ENCODE measurements at places on chromosomes 11 and 22.

DNA sequence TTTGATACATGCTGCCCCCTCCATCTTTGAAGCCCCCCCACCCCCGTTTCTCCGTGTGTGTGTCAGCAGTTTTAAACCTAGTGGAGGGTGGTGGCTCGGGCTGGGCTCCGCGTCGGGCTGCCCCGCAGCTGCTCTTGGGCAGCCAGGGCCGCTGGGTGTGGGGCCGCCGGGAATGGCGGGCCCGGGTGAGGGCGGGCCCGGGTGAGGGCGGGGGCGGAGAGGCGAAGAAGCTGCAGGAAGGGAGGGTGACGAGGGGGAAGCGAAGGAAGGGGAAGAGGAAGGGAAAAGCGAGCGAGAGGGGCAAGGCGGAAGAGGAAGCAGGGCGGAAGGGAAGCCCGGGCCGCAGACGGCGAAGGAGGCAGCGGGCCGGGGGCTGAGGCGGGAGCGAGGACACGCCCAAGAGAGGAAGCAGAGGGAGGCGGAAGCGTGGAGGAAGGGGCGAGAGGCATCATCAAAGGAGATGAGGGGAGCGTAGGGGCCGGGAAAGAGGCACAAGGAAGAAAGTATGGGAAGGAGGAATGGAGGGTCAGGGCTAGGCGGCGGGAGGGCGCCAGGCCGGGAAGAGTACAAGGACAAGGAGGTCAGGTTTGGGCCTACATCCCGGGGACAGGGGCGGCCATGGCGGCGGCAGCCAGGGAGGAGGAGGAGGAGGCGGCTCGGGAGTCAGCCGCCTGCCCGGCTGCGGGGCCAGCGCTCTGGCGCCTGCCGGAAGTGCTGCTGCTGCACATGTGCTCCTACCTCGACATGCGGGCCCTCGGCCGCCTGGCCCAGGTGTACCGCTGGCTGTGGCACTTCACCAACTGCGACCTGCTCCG, 82.4 kb downstream of the BCR start:
- no peak for DNase-seq

DNA sequence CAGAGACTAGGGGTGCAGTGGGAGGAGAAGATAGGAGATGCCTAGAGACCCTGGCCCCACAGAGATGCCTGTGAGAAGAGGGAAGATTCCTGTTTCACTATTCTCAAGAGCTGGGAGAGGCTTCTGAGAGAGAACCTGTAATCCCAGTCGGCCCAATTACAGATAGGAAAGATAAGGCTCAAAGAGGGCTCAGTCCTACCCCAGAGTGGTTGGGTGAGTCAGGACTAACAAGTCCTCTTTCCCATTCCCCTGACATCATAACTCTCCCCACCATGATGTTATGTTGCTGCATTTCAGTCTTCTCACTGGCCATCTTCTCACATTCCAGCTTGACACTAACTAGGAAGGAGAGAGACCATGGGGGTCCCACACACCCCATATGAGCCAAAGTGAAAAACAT, 17.9 kb downstream of the ARHGEF12 start:
- DNase-seq = no peak

DNA sequence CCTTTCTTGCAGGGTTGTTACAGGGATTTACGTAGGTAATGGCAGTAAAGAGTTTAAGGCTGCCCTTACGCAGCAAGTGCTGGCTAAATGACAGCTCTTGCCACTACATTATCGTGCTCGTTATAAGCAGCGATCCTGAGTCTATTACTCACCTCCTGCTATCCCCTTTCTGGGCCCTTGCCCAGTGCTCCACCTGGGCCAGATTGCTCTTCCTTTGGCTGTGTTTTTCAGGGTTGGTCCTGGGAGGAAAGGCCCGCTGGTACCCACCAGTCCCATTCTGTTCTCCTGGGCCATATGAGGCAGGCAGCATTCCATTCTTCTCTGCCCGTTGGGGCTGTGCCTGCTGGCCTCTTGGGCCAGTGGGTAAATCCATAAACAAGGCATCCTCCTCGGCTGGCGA, 87.5 kb downstream of the C11orf58 start:
- DNase-seq = no peak

GRCh38 chr22:22037740-22038139, 55.2 kb upstream of the TOP3B start:
- DNase-seq = no peak

DNA sequence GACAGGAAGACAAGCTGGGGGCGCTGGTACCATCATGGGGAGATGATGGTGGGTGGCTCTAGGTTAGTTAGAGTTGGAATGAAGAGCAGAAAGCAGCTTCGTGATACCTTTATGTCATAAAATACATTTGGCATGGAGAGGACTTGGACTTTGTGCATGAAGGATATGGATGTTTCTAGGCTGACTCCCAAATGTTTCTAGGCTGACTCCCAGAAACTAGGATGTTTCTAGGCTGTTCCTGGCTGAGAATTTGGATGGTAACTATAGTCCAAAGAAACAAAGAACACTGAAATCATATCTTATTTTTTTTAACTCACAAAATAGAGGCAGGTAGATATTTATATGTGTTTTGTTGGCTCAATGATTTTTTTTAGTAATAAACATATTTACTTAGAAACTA, 89.4 kb upstream of the VPREB1 start:
- no peak for DNase-seq

DNA sequence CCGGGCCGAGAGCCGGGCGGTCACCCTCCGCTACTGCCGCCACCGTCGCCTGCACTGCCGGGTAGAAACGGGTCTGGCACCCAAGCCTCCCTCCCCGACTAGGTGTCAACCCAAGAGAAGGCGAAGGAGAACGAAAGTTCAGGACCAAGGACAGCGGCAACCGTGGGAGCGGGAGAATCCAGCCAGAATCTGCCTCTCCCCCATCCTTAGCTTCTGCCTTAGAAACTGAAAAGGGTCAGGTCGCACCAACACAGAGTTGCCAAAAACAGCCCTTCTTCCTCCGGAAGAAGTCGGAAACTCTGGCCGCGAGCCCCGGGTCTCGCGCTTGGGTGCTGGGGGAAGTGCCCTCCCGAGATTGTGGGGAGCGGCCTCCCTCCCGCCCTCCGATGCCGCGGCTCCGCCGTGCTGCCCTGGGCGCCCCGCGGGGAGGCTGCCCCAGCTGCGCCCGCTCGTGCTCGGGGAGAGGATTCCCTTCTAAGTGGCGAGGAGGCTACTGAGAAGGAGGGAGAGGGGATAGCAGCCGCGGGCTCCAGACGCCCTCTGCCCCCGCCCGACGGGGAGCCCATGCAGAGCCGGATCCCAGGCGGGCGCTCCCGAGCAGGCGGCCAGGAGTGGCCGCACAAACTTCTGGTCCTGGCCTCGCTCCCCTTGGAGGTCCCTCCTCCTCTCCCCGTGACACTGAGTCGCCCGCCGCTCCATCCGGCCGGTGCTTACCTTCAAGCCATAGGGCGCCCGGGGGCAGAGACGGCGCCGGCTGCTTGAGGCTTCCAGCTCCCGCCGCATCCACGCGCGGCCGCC, 637 bp downstream of the DRD2 start:
- DNase-seq = peak; percentile 69

All from left ventricle myocardium inferior (tissue), 1 donor.